ELR (cell line): ENCODE measurements at places on chromosomes 3 and 15.

GRCh38 chr3:141050576-141051442, at the start of gene SPSB4:
SPSB4 (plus strand) TSS chr3:141051347; CDS start chr3:141066105, 14,758 bp downstream.
- DNase-seq: peak; percentile 45

GRCh38 chr3:88758676-88759075, 348.7 kb upstream of the EPHA3 start:
- DNase-seq: no peak

DNA sequence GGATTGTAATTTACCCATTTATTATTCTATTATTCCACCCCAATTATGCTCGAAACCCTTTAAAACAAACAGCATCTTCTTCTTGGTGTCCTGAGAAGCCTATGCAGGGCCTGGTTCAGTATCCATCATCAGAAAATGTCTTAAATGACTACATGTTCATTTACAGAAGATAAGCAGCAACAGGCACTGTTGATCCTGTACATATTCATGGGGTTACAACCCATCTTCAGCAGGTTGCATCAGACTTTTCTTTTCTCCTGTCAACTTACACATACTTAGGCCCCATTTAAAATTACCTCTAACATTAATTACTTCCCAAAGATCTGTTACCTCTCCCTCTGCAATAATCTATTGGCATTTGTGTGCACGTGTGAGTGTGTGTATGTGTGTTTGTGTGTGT, 18.9 kb downstream of the TUSC7 start:
- no peak for DNase-seq

DNA sequence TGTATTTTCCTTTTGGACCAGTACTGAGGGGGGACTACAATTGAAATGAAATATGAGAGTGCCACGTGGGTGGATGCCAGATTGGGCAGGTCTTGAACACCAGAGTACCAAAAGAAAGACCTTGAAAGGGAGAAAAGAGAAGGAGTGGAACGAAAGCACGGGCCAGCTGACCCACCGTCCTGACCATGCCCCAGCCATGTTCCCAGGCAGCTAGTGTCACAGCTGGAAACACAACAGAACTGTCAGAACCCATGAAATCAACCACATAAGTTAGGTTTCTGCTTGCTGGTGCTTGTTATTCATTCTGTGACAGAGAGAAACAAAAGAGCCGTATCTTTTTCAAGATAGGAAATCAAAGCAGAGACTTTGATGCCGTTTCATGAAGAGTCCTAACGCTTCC, 268.8 kb downstream of the MEX3B start:
- DNase-seq: no peak

DNA sequence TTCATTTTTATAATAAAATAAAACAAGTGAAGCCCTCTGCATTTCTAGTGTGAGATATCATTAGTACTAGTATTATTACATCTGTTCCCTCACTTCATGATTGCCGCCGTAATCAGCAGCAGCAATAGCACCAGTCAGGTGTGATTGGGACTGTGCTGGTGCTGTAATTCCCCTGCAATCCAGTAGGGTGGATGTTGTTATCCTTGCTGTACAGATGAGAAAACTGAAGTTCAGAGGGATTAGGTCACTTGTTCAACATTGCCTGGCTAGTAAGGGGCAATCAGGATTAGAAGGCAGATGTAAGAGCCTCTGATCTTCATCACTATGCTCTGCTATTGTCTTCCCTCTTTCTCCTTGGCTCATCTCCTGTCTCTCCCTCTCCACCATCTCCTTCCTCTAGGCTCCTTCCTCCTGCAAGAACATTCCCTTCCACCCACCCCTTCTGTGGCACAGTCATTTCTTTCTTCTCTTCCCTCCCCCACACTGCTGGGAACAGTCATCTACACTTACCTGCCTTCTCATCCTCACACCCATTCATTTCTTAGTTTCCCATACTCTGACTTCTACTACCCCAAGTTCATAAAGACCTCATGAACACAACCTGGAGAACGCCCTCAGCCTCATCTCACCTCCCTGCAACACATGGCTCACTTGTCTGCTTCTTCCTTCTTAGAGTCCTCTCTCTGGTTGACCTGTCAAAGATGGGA, 29.7 kb downstream of the CRYGS start:
- peak; percentile 43 for DNase-seq

- peak; percentile 48 for DNase-seq
Measured at GRCh38 chr3:153348457-153349107, 186.6 kb downstream of the RAP2B start.

DNA sequence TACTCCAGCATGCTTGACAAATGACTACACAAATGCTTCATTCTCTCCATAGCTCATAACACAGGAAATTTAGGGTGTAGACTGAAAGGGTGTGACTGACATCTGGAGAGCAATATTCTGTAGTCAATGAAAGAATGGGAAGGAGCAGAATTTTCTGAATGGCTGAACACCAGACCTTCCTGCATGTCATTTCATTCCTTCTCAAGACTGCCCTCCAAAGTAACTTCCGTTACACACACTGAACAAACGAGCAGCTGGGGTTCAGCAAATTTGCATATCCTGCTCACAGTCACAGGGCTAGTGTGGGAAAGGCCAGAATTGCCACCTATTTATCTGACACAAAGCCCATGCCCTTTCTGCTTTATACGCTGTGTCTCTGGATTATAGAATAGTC, 325.0 kb upstream of the CFAP20DC start:
- no peak for DNase-seq

- no peak for DNase-seq
Measured at GRCh38 chr3:172654470-172654869, 56.4 kb downstream of the NCEH1 start.

GRCh38 chr3:111496894-111497559, 45.0 kb upstream of the CD96 start:
- no peak for DNase-seq

DNA sequence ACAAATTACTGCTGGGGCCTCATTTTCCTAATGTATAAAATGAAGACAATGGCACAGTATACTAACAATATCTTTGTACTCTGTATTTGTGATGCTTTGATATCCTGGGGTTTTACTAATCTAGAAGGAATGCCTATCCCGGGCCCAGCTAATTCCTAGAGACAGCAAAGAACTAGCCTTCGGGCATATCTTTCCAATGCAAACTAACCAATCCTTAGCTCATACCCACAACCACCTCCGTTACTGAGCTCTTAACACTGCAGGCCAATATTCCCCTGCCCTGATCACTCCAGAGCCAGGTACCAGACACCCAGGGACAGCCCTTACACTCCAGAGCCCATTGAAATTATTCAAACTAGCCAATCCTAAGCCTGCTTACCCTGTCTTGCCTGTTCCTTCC, 309.0 kb downstream of the ULK4 start:
- peak; percentile 68 for DNase-seq

DNA sequence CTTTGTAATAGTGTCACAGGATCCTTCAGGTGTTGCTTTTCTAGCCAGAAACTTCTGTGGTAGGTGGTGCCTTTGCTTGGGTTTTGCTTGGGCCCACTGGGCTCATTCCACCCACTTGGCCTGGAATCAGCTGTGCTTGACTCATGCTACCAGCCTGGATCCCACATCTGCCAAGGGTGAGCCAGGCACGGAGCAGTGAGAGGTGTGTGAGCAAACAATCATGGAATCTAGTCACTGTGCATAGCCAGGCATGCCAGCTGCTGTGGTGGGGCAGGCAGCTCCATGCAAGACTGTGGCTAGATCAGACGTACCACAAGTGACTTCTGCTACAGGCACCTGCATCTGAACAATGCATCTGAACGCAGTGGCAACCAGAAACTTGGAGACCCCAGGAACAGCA, 275.9 kb downstream of the UBE2E2 start:
- DNase-seq: no peak

DNA sequence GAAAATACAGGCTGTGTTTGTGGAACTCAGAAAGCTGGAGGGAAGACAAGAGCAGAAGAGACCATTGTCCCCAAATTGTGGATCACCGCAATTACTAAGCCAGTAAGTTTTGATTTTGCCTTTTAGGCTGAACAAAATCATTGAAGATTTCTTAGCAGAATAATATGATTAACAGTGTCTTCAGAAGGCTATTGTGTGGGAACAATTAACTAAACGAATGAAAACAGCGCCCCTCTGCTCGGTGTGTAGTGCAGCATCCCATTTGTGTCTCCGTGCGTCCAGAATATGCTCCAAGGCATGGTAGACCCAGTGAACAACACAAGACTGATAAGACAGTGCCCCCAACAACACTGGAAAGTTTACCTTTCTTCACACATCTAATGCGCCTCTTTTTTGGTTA, 71.2 kb downstream of the CRTC3 start:
- no peak for DNase-seq

GRCh38 chr15:77604973-77605372, 27.7 kb downstream of the LINGO1 start:
- DNase-seq: no peak

DNA sequence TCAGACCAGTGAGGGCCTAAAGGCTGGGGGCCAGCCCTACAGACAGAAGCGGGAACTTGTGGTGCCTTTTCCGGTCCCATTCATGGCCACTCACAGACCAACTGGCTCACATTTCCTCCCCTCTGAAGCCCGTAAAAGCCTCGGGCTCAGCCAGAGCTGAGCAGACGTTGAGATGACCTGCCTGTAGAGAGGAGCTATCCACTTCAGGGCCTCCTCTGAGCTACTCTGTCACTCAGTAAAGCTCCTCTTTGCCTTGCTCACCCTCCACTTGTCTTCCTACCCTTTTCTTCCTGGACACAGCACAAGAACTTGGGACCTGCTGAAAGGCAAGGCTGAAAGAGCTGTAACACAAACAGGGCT, 53.5 kb downstream of the SLMAP start:
- DNase-seq: no peak

GRCh38 chr3:125219261-125219701, 6.7 kb upstream of the SLC12A8 start:
- DNase-seq: no peak

DNA sequence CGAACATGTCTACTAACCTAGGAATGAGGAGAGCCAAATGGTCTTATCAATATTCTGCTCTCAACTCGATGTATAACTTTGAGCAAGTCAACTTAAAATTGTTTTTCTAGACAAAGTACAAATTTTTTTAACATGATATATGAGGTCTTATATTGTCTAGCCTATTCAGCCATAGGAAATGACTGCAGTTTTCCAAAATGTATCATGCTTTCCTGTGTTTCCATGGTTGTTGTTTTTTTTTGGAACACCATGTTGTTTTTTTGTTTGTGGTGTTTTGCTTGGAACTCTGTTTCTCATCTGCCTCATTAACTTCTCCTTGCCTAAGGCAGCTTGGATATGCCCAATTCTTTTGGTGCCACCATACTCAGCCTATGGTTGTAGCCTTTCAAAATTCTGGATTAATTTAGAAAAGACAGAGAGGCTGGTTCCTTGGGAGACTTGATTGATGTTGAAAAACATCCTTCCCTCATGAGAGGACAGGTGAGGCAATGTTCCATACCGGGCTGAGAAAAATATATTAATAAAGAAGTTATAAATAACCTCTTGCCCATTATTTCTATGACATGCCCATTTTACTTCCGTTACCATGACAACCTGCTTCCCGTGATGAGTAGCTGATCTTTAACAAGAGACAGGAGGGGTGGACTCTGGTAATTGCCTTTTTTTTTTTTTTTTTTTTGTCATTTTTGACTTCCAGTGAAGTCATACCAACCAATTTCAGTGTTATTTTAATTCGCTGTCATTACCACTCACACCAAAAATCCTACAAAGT, 687.9 kb upstream of the GRM7 start:
- no peak for DNase-seq

DNA sequence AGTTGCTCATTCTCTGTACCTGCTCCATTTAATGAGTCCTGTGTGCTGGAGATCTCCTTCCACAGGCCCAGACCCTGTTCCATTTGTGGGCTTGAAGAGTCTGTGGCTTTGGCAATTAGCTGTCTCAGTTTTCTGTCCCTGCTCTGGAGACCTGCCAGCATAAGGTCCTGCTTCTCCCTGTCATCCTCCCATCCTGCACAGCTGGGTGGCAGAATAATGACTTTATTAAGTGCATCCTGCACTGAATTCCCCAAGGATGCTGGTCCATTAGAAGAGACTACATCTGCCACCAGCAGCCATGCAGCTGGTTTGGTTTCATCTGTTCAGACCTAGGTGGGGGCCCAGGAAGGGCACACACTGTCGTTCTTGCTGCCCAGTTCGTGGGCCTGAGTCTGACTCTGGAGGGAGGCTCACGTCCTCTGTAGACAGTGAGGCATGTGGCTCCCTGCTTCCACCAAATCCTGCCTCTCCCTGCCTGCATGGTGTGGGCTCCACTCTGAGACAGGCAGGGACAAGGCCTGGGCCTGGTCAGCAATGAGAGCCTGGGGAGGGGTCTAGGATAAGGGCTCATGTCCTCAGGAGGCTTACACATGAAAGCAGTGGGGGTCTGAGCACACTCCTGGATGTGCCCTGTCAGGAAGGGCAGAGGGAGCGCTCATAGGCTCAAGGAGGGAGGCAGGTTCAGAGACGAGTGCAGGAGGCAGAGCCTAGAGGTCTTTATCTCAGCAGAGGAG, 78.4 kb upstream of the PRR23E start:
- DNase-seq: no peak

DNA sequence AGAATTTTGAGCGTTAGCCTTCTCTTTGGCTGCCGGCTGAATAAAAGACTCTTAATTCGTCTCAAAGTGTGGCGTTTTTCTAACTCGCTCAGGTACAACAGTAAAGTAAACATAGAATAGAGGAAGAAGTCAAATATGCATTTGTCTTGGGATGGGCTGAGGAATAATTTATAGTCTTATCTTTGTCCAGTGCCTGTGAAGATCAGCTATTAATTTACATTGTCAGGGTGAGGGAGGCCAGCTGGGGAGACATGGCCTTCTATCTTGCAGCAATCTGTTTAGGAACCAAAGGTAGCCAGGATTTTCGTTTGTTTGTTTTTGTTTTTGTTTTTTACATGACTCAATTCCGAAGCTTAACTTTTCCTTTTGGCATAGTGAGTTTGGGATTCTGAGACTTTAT, 100.2 kb downstream of the VPS8 start:
- DNase-seq: no peak

- no peak for DNase-seq
Measured at GRCh38 chr3:28118087-28118486, 123.3 kb upstream of the CMC1 start.

- DNase-seq: peak; percentile 99
Measured at GRCh38 chr3:149575961-149576564, 81.8 kb downstream of the WWTR1 start.

GRCh38 chr3:120170223-120170622, 76.0 kb upstream of the GSK3B start:
- peak; percentile 97 for DNase-seq

- DNase-seq: peak; percentile 39
Measured at GRCh38 chr3:42192334-42193200, 73.4 kb downstream of the CCK start.

GRCh38 chr15:83928392-83928734, 274.4 kb downstream of the ADAMTSL3 start:
- DNase-seq: no peak
